NCI-H187 treated with DMSO at 0.1 percent for 48 hours (cell line): ENCODE measurements at places on chromosomes 7 and 10.
A peak's percentile ranks its signal among the peaks of the same experiment; 100 is the strongest.

DNA sequence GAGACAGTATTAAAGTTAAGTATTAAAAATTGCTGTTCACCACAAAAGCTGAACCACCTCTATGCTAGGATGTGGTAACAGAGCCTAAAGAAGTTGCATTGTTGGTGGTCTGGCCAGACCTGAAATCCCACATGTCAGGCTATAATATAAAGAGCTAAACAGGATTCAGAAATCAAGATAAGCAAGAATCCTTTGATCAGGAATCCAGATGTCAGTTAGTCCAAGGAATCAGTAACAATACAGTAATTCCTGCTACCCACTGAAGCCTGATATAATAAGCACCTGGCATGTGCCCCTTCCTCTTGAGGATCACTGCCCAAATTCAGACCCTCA, 48.9 kb downstream of the ZNF277 start:
- DNase-seq = no peak

DNA sequence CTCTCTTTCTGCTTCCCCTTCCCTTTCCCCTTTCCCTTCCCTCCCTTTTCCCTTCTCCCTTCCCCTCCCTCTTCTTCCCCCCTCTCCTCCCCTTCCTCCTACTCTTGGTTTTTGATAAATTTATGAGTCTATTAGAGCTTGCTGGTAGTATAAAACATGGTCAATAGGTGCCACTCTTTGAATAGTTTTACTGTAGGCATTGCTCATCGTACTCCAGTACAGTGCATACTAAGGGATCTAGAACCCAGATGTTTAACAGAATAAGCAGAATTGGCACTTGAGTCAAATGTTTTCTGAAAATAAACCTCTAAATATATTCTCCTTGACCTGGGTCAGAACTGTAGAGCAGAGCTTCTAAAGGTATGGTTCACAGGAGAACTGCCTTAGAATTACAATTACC, 126.7 kb downstream of the SORCS3 start:
- no peak for DNase-seq

DNA sequence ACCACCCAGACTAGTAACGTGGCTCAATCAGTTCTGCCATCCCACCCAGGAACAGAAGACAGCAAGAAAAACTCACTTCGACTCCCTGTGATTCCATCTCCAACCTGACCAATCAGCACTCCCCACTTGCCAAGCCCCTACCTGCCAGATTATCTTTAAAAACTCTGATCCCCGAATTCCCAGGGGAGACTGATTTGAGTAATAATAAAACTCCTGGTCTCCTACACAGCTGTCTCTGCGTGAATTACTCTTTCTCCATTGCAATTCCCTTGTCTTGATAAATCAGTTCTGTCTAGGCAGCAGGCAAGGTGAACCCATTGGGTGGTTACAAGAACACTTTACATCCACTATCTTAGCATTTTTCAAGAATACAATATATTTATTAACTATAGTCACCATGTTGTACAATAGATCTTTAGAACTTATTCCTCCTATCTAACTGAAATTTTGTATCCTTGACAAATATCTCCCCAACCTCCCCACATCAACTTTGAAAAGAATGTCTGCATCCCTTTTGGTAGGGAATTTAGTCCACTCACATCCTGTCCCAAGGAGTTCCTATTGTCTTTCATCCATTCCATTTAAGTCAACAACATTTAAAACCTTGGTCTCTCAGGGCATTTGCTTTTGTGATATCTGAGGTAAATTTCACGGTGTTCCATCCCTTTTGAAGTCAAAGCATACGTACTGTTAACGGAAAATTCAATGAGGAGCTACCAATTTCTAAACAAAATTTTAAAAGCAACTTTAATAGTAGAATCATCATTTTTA, 163.7 kb downstream of the MACC1 start:
- no peak for DNase-seq

GRCh38 chr10:75492173-75492925, 60.9 kb downstream of the LRMDA start:
- DNase-seq = no peak

GRCh38 chr10:71710519-71710918, 9.1 kb downstream of the C10orf105 start:
- no peak for DNase-seq

- DNase-seq = peak; percentile 7
Measured at GRCh38 chr10:14688606-14689005, 86.1 kb downstream of the FAM107B start.

DNA sequence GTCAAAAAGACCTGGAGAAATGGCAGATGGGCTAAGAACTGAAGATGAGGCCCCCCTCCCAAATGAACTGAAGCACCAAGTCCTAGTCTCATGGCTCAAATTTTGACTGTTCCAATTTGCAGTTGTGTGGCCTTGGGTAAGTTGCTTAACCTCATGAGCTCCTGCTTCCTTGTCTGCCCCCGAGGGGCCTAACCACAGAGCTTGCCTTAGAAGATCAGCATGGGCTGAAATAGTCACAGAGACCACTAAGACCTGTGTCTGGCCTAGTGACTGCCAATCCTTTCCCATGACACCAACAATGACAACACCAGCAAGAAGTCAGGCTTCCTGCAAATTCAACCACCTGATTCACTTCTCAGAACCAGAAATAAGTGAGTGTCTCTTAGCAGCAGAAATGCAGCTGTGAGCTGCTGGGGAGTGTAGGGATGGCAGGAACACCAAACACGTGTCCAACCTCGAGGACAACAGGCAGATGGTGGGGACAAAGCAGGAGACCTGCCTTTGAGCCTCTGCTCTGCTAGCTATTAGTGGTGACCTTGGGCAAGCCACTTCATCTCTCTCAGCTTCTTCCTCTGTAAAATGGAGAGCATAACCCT, 23.7 kb downstream of the CRHR2 start:
- no peak for DNase-seq

- DNase-seq = no peak
Measured at GRCh38 chr10:97427571-97428179, 1.7 kb downstream of the PGAM1 start.

GRCh38 chr7:118734541-118734940, 510.0 kb downstream of the ANKRD7 start:
- no peak for DNase-seq

GRCh38 chr7:82325416-82325815, 118.2 kb downstream of the CACNA2D1 start:
- no peak for DNase-seq

DNA sequence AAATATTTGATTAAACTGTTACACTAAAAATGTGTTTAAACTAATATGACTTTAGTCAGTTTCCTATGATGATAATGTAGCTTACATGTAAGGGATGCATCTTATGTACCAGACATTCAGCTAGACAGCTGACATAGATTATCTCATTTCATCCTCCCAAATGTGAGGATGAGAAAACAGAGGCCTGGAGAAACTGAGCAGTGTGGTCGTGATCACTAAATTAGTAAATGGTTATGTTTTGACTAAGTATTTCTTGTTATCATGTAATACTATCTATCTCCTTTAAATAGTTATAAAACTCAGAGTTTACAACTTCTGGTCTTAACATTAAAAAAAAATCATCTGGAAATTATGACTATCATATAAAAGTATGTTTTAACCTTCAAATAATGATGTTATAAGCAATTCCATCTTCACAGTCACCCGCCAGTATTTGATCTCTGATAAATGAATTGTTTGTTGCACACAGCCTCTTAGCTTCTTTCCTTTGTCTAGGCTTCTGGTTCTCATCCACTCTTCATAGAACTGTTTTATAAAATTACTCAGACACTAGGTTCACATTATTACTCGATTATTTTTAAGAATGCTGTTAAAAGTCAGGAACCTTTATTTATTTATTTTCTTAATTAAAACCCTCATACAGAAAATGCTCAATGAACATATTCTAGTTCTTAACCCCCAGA, 33.6 kb upstream of the HDAC9 start:
- no peak for DNase-seq

DNA sequence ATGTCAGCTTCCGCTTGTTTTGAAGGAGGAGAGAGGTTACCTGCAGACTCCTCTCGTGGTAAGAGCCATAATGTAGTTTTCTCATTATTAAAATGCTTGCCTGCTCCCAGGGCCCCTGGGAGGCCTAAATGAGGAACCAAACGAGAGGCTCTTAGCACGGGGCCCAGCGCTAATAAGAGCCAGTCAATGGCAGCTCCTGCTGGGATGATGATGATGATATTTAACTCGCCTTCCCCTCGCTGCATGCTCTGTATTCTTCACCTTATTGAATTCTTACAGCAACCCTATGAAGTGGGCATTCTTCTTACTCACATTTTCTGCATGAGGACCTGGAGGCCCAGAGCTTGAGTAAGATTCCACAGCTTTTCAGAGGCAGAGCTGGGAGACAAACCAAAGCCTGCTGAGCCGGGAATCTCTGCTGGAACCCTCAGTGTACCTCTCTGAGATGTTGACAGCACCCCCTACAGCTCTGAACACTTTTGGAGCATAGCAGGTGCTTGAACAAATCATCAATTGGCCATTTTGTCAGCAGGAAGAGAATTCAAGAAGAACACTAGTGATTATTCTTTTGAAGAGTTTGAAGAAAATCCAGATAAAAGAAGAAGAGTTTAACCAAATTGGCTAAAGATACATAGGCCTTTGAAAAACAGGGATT, 93.1 kb upstream of the HABP2 start:
- DNase-seq = no peak

GRCh38 chr10:75097666-75098285, 13.7 kb upstream of the SAMD8 start:
- no peak for DNase-seq

DNA sequence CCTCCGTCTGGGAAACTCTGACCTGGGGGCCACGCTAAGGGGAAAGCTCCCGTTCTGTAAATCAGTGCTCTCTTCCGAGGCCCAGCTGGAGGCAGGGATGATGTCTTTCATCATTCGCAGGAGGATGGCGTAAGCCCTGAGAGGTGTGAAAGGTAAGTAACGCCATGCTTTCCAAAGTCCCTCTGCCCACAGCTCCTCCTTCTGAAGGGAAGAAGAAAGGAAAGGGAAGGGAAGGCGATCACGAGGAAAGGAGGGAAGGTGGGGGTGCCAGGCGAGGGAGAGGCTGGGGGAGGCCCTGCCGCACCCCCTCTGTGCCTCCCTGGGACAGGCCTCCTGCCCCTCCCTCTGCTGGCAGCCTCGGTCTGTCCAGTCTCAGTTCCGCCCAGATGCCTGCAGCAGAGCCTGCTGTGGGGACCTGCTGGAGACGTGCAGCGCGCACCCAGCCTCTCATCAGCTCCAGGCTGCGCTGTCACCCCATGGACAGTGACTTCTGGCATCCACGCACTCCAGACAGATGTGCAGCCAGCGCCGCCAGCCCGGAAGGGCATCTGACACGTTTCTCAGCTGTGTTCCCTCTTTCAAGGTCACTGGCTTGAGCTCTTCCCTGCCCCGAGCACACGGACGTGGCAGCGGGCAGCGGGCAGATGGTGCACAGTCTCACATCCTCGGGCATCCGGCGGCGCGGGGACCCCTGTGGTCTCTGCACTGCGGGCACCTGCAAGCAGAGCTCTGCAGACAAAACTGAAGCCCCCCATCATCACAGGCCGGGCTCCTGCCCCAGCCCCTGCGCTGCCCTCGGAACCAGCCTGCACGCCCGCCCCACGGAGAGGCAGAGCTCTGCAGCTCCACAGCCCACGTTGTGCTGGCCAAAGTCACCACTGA, 60.6 kb downstream of the INSIG1 start:
- DNase-seq = no peak
